ENCODE measurements at places on chromosomes 13 and 19.

DNA sequence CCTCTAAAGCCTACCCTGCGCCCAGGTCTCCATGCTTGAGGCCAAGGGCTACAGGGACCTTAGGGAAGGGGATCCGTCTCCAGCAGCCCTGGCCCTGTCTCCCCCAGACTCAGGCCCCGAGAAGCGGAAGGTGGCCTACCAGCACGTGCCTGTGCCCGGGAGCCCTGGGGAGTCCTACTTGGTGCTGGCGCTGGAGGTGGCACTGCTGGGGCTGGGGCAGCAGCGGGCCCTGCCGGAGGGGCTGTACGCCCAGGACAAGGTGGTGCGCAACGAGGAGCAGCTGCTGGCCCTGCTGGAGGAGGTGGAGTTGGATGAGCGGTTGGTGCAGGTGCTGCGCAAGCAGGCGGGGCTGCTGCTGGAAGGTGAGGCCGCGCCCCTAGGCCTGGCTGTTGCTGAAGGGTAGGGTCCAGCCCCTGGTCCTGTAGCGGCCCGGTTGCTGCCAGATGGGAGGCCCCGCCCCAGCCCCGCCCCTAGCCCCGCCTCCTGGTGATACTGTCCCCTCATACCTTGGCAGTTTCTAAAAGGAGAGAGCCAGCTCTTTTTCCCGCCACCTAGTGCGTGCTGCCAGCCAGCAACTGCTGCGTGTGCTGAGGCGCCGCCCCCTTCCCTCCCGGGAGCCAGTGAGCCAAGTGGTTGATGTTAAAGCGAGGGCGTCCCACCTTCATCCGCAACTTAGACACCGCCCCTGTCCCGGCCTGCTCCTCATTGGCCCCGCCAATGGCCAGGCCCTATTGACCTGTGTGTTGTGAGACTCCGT lies 22.6 kb downstream of the ZSWIM4 start:
- DNase-seq = no peak

DNA sequence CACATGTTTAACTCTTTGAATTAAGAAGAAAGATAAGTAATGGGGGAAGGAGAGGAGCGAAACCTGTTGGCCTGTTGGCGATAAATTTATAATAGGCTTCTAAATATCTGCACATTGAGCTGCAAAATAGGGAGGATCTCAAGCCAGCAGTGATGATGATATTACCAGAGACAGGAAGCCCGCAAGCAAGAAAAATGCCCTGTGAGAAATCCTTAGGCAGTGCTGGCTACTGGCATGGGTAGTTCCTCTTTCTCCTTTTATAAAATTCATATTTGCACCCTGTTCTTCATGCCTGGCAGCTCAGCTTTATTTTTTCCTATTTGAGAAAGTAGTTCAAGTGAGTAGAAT lies 858 bp upstream of the USP12 start:
- DNase-seq = peak; percentile 73

GRCh38 chr13:90872491-90873025 lies 474.9 kb upstream of the MIR17HG start:
- no peak for DNase-seq

- DNase-seq = no peak
These were observed 63.1 kb upstream of the RANBP3 start for GRCh38 chr19:6041071-6041470.

GRCh38 chr19:52010674-52011073 lies 2.7 kb upstream of the ZNF615 start:
- no peak for DNase-seq

DNA sequence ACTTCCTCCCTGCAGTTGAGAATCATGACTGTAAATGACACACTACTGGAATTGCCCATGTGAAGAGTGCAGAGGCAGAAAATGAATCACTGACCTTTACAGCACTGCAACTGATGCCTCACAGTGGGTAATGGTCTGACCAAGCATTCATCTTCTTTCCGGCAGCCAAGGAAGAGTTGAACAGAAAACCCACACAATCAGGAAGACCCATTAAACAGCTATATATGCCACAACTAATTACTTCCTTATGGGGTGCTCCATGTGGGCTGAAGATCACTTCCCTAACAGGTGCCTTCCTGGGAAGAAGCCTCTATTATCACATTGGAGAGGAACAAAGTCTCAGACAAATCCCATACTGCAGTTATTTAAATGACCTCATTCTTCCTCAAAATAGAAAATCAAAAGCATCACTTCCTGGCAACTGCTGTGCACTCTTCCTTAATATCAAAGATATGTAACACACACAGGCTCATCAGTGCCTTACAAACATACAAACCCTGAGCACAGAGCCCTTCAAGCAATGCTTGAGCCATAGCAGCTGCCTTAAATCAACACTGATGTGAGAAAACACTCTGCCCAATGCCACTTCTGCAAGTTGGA lies 45.8 kb downstream of the RUBCNL start:
- DNase-seq = no peak

DNA sequence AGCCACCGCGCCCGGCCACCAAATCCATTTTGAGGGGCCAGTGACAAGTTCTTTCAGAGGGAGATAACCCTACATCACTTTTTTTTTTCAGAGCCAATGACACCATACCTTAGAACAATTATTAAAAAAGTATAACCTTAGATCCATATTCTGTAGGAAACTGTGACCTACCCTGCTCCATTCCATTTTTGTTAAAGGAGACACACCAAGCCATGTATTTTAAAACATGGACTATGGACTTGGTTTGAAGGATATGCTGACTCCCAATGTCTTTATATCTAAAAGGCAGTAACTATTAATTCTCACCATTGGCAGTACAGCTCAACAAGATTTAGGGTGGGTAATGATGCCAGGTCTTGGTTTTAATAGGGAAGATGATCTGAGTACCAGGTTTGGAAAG lies 1.1 kb downstream of the GSK3A start:
- DNase-seq = no peak

DNA sequence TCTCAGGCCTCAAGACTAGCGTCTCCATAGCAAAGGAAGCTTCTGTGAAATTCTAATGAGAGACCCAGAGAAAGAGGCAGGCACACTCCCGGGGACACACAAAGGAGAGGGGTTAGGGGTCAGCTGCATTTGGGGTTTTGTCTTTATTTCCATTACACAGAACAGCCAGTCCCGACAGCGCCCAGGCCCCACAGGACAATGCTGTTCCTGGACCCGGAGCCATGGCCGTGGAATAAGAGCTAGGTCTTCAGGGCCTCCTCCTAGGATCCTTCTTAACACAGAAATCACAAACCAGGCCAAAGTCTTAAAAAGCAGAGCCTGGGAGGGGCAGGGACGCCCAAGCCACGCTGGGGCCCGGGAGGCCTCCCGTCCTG lies 22.8 kb downstream of the KCTD15 start:
- no peak for DNase-seq

- DNase-seq = no peak
These were observed 134.5 kb downstream of the PTPRS start for GRCh38 chr19:5205937-5206750.

DNA sequence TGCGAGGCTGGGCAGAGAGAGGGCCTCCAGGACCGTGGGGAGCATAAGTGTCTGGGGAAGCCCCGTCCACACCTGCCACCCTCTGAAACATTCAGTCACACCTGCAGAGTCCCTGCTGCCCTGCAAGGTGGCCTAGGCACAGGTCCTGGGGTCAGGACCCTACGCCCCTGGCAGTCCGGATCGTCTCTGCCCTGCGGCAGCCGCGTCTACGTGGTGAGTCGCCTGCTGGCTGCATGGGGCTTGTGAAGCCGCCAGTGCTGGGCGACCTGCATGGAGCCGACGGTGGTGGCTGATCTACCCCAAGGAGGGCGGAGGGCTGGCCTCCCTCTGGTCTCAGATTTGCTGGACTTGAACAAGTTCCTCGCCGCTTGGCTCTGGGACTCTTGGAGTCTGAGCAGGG lies 13.0 kb downstream of the FZR1 start:
- no peak for DNase-seq

DNA sequence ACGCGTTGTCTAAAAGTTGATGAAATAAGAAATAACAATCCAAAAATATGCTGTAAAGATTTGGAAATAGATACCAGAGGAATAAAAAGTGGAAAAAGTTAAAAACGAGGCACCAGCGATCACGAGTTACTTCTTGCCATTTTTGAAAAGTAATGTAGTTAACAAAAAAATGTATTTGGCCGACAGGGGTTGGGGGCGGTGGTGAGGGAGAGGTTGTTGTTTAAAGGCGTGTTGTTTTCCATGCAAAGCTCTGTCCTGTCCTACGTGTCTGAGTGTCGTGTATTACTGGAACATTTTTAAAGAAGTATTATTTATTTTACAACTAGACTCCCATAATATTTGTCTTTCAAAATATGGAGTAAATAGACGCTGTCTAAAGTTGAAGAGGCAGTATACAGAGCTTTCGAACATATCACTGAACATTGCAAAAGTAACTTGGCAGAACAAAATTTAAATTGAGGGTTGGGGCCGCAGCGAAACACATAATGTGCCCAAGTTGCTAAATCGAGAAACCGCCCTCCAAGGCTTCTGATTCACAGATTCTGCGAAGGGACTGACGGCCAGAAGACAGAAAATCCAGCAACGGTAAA lies 823 bp downstream of the FBXO17 start:
- DNase-seq = no peak

GRCh38 chr13:43469791-43470190 lies 317.0 kb downstream of the ENOX1 start:
- DNase-seq = no peak
